ENCODE measurements at places on chromosomes 1 and 21.

DNA sequence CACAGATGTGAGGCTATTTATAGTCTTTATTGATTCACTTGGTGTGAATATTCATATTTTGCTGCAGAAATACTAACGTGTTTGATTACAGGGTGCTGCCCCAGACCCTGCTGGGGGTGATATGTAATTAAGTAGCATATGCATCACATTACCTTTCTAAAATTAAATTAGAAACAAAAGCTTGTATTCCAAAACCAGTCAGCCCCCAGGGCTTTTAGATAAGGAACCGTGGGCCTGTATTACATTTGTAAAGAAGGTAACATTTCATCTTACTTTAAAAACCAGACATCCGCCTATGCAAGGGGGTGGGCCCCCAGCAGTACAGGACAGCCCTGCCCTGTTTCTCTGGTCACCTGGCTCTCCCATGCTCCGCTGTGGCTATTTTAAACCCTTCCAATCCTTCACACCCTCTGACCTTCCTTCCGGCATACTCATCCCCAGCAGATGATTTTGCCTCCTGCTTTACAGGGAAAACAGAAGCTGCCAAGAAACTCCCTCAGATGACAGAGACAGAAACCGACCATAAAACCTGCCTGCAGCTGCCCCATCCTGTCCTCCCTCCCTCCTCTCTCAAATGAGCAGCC, 22.0 kb upstream of the KCNC4 start:
- no peak for DNase-seq

DNA sequence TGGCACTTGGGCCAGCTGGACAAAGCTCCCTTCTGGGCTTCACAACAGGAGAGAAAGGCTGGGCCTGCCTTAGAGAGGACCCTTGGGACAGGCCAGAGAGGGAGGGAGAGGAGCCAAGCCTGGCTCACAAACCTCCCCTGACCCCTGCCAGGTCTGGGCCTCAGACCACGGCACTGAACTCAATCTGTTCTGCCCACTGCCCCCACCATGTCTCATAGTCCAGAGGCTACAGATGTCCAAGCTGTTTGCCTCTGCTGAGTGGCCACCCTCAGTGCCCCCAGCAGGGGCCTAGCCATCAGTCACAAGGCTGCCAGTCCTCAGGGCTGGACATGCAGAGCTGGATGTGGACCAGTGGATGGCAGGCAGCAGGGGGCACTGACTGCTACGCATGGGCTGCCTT, 13.0 kb upstream of the DMBX1 start:
- DNase-seq, result no peak

DNA sequence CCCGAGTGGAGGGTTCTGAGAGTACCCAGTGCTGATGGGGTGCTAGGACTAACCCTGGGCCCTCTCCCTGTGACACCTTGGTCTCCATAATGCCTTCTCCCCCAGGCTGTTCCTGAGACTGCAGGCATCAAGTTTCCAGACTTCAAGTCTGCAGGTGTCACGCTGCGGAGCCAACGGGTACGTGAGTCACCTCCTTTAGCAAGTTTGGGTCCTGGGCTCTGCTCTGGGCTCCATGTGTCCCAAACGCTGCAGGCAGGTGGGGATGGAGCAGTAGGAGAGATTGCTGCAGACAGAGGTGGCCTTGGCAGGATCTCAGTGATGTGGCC, 6.0 kb downstream of the DMAP1 start:
- DNase-seq, result no peak

- DNase-seq, result no peak
Measured at GRCh38 chr1:245454051-245454450, 299.3 kb downstream of the KIF26B start.

GRCh38 chr1:113692824-113693431, 66.4 kb downstream of the PHTF1 start:
- DNase-seq, result no peak

- no peak for DNase-seq
Measured at GRCh38 chr1:115632251-115633026, 9.3 kb upstream of the VANGL1 start.

DNA sequence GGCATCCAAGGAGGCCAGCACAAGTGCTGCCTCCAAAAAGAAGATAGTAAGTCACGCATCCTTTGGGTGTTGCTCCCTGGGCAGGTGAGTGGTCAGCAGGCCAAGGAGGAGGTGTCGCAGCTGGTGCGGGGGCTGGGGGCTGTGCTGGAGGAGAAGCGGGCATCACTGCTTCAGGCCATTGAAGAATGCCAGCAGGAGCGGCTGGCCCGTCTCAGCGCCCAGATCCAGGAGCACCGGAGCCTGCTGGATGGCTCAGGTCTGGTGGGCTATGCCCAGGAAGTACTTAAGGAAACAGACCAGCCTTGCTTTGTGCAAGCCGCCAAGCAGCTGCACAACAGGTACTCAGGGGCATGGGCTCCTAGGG, 4.3 kb downstream of the TRIM46 start:
- DNase-seq, result no peak

GRCh38 chr1:153498746-153499145, 37.0 kb downstream of the S100A6 start:
- DNase-seq, result no peak

DNA sequence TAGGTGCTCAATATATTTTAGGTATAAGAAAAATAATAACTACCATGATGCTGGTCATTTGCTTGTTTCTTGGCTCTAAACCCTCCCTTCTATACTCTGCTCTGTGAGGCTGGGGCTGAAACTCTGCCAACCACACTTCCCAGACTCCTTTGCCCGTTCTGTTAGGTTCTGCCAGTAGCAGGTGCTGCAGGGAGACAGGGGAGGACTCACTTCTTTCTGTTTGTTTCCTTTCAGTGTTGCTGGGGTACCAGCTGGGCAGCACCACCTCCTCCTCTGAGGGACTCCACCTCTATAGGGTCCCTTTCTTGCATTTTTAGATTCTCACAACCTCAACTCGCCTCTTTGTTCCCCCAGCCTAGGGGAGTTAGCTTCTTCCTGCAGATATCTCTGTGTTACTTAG, 17.0 kb upstream of the SH2D2A start:
- no peak for DNase-seq

DNA sequence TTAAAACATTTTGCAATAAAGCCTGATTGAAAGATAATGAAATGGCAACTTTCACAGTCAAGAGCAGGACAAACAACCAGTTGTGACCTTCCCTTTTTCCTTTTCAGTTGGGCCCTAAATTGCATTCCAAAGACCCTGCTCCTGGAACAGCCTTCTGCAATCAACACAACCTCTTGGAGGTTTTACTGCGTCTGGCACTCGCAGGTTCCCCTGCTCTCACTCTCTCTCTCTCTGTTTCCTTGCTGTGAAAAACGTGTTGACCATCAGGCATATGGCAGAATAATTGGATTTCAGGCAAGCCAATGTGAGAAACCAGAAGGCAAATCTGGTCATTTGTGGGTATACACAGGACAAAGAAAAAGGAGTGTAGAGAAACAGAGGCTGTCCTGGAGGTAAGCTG, 23.2 kb downstream of the SLC44A5 start:
- DNase-seq, result no peak

- no peak for DNase-seq
Measured at GRCh38 chr1:76668046-76668445, 199.2 kb upstream of the ST6GALNAC5 start.

DNA sequence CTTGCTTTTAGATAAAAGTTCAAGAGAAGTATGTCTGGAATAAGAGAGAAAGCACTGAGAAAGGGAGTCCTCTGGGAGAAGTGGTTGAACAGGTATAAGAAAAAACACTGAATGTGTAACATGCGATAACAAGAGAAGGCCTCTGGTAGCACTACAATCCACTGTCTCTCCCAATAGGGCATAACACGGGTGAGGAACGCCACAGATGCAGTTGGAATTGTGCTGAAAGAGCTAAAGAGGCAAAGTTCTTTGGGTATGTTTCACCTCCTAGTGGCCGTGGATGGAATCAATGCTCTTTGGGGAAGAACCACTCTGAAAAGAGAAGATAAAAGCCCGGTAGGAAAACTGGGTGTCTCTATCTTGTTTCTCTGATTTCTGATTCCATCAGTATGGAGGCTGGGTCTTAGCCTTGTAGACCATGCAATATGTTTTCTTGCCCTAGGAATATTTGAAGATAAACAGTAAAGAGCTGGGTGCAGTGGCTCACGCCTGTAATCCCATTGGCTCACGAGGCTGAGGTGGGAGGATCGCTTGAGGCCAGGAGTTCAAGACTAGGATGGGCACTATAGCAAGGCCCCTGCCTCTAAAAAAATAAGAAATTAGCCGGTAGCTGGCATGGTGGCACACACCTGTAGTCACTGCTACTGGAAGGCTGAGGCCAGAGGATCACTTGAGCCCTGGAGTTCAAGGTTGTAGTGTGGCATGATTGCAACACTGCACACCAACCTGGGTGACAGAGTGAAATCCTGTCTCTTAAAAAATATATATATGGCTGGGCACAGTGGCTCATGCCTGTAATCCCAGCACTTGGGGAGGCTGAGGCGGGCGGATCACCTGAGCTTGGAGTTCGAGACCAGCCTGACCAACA, 40.4 kb downstream of the DAP3 start:
- peak; percentile 27 for DNase-seq

DNA sequence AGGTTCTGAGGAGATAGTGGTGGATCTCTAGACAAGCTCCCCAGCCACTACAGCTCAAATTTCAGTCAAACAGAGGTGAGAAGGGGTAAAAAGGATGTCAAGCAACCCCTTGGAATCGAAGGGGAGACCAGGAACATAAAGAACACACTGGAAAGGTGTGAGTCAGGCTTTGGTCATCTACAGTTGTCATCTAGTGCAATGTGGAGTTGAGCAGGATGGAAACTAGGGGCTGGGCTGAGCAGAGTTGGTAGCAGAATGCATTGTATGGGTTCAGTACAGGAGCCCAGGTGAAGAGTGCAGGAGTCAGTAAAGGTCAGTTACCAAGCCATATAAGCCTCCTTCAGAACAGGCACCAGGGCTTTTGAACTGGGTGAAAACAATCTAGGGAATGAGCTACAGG, 52.7 kb upstream of the VAV3 start:
- DNase-seq, result no peak

GRCh38 chr1:204633665-204634064, 51.9 kb downstream of the LRRN2 start:
- no peak for DNase-seq

DNA sequence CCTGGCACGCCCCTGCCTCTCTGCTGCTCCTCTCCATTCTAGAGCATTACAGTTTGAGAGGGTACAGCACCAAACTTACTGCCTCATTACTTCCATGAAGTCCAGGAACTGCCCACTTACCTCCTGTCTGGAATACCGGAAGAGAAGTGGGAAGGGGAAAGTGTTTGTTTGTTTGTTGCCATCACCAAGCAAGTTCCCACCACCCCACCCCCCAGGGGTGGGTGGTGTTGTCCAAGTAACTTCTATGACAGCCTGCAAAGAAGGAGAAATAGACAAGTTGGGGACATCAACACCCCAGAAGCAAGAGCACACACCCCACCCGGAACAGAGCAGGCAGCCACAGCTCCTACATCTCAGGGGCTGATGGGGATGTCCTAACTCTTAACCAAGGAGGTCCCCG, 18.0 kb downstream of the OPTC start:
- no peak for DNase-seq

DNA sequence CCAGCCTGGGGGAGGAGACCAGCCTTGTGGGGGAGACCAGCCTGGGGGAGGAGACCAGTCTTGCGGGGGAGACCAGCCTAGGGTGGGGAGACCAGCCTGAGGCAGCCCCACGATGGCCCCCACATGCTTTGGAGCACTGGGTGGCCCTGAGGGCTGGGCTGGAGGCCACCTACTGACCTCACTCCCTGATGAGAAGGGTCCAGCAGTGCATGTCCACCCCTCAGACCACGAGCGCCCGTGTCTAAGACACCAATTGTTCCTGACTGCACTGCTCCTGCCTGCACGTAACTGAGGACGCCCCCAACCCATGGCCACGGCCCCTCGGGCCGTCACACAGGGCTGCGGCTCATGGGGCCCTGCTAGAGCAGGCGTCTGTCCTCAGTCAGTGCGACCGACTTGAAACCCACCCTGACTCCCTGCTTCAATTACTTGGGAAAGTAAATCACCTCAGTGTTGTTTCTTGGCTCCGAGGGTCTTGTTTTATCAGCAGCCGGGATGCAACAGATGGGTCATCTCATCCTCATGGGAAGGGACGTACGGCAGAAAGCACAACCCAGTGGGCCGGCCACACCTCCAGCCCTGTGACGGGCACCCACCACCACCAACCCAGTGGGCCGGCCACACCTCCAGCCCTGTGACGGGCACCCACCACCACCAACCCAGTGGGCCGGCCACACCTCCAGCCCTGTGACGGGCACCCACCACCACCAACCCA, at the start of gene SPATC1L:
SPATC1L (minus strand) TSS at position 550 of the 715 bp plus-strand sequence. CDS start 1,643 bp downstream, outside the sequence.
- peak; percentile 49 for DNase-seq

- no peak for DNase-seq
Measured at GRCh38 chr1:82836973-82837680, 1036.4 kb downstream of the ADGRL2 start.

DNA sequence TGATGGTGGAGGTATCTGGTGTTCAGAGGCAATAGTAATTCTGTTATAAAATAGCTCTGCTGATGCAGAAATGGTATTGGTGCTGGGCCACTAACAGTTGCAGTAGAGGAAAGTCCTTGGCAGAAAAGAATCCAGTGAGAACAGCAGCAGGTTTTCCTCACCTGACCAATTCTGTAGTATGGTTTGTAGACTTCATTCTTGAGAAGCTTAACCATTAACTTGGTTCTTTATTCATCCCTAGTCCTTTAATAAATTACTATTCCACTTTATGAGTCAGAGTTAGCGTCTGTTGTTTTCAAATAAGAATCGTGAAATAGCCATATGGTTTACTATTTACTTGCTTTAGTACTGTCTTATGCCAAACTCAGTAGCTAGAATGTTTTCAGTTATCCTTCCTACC, 128.5 kb upstream of the SERTAD4 start:
- DNase-seq, result no peak

- no peak for DNase-seq
Measured at GRCh38 chr1:199778324-199778955, 249.1 kb upstream of the NR5A2 start.

DNA sequence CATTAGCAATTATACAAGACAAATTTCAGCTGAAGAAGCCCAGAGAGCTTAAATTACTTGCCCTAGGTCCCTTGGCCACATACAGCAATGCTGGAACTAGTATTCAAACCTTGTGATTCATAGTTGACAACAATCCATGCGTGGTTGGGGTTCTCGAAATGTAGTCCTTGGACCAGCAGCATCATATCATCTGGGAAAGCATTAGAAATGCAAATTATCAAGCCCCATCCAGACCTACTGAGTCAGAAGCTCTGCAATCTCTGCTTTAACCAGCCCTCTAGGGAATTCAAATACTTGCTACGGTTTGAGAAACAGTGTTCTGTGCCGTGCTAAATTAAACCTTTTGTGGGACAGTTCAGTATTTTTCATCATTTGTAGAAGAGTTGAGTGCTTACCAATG, 65.1 kb downstream of the CLIC6 start:
- DNase-seq, result no peak

Data from fibroblast of skin of left biceps (primary cell).